MCF 10A (cell line): ENCODE measurements at places on chromosomes 3 and 15. TPM values are rescaled to one million over a fixed set of nuclear protein-coding genes. Genes with fewer than 3 reads are reported as not detected.

DNA sequence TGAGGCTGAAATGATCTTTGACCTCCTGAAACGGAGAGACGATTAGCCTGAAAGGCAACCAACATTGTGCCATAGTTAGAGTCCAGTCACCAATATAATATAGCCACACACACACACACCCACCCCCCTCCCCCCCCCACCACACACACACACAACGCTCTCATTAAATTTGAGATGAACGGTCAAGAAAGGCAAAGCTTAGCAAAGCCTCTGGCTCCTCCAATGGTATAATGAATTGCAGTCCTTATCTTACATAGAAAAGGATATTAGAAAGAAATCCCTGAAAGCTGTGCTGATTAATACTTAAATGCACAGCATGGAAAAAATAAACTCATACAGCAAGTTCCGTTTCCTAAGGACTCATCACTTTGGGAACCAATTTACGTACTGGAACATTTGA lies 876 bp upstream of the ZNF385D start:
- no peak for DNase-seq

The LRRC49 gene
- 6.9 and 8.4 TPM in 2 replicates for total RNA-seq

The BOC gene
- total RNA-seq = 1.8 and 2.3 TPM in 2 replicates

The HYAL1 gene
- 0.42 and 0.70 TPM in 2 replicates for total RNA-seq

The MEGF11 gene
- total RNA-seq = 0.09 and 0.39 TPM in 2 replicates

DNA sequence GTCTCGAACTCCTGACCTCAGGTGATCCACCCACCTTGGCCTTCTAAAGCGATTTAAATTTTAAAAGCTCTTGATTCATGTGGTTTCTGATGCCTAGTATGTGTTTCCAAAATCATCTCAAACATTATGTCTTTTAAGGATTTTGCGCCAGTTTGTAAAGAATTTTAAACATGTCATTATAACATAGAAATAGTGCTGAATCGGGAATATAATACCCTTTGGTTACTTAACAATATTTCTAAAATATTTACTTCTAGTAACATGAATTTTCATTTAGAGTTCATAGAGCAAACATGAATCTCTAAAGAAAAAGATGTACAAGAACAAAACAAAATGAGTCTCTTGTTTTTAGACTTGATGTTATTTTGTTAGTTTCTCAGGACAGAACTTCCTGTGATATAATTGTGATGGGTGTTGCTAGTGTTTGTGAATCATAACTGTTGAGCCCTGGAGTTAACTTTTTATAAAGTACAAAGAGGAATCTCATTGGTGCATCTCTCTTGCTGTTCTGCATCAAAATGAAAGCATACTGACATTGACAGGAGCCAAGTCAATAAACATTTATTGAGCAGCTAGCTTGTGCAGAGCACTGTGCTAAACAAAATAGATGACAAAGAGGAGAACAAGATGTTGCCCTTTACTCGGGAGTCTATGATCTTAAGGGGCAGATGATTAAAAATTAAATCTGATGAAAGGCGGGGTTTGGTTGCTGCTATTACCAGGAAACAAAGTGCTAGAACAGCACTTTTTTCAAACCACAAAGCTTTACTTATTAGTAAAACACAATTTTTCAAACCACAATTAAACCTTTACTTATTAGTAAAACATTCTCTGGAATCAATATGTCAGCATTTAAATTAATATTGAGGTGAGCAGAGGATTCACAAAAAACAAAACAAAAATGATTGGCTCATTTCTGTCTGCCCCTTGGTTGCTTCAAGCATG lies 73.4 kb downstream of the MME start:
- no peak for DNase-seq

- no peak for DNase-seq
Measured at GRCh38 chr3:10992017-10992942, at the start of gene SLC6A1. TSS of gene SLC6A1 (plus strand) at chr3:10992748. CDS start at chr3:11017212, 24,464 bp downstream.

DNA sequence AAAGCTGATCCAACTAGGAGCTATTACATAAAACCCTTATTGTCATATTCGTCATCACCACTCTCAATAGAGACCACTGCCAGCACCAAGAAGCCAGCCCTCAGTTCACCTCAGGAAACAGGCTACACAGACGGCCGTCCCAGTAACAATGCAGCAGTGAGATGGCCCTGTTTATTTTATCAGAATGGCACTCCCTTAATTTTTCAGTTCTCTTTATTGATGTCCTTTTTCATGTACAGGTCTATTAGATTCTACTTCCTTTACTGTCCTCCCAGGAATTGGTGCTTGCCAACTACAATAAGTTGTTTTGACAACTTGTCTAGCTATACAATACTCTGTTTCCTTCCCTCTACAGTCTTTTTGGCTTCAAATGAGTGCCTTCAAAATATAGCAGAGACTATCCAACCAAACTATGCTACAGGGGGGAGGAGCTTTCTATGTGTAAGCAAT lies 272.5 kb downstream of the ZBTB20 start:
- DNase-seq = no peak

- peak; percentile 51 for DNase-seq
Measured at GRCh38 chr3:41026394-41027177, 172.7 kb upstream of the CTNNB1 start.
